Activated T-cell treated with anti-CD3 and anti-CD28 coated beads for 1 hour (primary cell): ENCODE measurements at places on chromosomes 16 and 17.
A peak's percentile ranks its signal among the peaks of the same experiment; 100 is the strongest.

DNA sequence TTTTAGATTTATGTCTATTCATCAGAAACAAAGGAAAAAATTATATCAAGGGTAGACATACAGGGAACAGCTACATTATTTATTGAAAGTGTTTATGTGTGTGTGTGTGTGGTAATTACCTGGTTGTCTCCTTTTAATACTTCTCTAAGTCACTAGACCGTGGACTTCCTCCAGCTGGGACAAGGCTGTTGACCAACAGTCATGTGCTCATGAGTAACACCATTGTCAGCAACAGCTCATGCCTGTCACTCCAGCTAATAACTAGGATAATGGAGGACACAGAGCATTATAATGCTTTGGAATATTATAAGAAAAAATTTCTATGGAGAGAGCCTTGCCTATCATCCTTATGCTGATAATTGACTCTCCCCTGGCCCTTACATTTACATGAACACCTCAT is 125.3 kb upstream of the SALL1 start:
- no peak for DNase-seq

- no peak for DNase-seq
Observed at GRCh38 chr17:9897372-9897968, 7.6 kb downstream of the RCVRN start.

- DNase-seq: no peak
Observed at GRCh38 chr17:1375615-1376014, 24.4 kb downstream of the YWHAE start.

GRCh38 chr17:32126325-32126724 is 16.0 kb upstream of the RHOT1 start:
- DNase-seq: no peak

DNA sequence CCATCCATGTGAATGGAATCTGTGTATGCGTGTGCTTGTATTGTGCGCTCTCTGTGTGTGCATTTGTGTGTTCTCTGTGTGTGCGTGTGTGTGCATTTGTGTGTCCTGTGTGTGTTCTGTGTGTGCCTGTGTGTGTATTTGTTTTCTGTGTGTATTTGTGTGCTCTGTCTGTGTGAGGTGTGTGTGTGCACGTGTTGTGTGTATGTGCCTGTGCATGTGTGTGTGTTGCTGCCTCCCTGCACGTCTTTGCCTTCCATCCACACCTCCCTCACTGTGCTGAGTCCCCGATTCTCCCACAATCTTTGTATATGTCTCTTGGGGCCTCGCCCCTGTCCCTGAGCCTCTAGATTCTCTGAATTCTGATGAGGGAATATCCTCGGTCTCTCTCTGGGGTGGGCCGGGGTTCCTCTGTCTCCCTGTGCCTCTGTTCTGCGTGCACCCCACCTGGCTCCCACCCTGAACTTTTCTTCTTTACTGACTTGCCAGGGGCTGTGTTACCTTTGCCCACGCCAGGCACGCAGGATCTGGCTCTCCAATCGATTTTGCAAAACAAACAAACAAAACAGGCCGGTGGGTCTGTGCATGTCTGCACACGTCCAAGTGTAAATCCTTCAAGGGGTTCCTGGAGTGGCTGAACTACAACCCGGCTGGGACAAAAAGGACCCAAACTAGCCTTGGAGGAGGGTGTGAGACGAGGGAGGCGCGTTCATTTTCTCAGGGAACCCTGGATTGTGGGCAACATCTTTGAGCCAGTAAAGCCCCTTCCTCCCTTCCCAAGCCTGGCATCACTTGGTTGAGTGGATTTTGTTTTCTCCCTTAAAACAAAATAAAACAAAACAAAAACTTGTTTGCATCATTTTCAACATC is 8.1 kb upstream of the FOXF1 start:
- no peak for DNase-seq

- DNase-seq: no peak
Observed at GRCh38 chr16:35196313-35196712, 1736.9 kb downstream of the TP53TG3F start.

- DNase-seq: no peak
Observed at GRCh38 chr16:62170642-62171041, 134.4 kb upstream of the CDH8 start.

GRCh38 chr17:7839190-7839875 is 5.3 kb downstream of the KDM6B start:
- no peak for DNase-seq

DNA sequence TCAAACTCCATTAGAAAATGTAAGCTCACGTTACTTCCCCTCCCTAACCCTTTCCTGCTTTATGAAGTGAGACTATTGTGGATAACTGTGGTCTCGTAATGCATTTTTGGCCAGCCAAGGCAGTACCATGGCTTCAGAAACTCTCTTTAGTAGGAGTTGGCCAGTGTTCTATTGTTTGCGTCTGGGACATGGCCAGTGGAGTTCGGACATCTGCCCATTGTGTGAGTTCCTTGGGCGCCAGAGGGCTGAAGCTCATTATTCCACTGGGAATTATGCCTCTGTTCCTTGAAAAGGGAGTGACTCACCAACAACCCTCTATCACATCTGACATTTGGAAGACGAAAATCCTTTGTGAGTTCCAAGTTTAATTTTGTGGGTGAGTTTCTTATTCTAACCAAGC is 319.5 kb upstream of the SOX9 start:
- DNase-seq: no peak

GRCh38 chr16:29675811-29676643 is 3.0 kb upstream of the QPRT start:
- DNase-seq: no peak

DNA sequence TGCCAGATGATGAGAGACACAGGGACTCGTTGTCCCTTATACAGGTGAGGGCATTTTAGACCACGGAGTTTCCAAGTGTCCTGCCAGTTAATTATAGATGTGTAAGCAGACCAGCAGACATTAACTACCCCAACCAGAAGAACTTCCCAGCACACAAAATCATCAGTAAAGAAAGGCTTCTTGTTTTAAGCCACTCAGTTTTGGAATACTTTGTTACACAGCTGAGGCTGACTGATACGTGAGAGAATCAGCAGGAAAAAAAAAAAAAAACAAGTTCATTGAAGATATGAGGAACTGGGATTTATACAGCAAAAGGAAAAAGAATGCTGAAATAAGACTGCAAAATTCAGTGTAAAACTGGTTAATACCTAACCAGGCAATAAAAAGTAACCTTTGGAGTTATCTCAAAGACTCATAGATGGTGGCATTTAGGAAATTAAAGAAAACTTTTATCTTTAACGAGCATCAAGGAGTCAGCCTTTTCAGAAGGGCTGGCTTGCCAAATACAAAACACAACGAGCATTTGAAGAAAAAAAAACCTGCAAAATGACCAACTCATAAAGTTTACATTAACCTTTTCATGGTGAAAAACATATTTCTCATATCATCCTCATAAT is 28.1 kb downstream of the TMEM238L start:
- no peak for DNase-seq

DNA sequence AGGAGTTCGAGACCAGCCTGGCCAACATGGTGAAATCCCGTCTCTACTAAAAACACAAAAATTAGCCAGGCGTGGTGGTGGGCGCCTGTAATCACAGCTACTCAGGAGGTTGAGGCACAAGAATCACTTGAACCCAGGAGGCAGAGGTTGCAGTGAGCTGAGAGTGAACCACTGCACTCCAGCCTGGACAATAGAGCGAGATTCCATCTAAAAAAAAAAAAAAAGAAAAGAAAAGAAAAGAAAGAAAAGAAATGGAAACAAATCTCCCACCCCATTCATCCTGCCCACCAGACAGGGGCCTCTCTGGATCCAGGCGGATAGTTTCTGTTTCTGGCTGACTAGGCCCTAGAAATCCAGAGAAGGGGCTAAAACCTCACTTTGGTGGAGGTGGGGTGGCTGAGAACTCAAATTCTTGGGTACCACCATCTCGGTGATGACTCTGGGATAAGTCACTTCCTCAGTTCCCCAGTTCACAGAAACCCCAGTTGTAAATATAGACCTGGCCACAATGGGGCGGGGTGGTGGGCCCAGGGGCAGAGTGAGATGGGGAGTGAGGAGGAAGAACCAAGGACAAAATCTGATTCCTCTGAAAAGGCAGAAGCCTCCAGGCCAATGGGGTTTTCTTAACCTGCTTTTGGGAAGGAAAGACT is 22.2 kb downstream of the SOCS1 start:
- no peak for DNase-seq

DNA sequence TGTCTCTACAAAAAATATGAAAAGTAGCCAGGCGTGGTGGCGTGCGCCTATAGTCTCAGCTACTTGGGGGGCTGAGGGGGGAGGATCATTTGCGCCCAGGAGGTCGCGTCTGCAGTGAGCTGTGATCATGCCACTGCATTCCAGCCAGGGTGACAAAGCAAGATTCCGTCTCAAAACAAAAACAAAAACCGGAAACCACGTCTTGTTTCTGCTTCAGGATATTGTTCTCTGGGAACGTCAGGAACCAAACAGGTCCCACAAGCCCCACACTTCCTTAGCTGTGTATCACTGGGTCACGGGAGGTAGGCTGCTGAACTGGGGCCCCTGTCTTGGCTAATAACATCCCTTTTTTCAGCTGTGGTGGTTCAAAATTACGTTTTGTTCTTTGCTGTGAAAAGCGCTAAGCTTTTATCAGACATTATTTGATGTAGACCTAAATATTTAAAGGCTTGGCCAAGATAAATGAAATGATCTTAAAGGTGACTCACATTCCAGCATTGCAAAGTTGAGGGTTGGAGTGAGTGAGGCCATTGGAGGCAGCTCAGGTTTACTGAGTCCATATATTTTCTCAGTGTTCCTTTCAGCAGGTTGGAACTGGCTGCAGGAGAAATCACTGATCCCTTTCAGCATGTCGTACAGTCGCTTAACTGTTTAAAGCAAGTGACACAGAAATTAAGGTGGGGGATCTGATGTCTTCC is 16.4 kb upstream of the SEC14L1 start:
- no peak for DNase-seq

GRCh38 chr17:83179374-83179773 is 100.0 kb downstream of the METRNL start:
- DNase-seq: no peak

DNA sequence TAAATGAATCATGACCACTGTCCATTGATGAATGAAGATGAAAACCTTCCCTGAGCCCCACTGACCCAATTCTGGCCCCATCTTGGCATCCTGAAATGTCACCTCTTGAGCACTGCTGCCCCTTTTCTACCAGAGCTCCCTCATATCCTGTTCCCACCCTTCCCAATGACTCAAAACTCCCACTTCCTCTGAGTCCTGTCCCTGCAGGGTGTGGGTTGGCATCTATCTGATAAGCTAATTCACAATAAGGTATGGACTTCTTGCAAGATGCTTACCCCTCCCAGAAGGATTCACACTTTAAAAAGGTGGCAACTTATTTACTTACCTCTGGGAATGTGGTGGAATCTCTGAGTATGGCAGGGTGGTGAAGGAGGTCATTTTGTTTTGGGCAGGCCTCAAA is 13.3 kb upstream of the CSNK2A2 start:
- DNase-seq: no peak

GRCh38 chr17:27245230-27245696 is 48.7 kb upstream of the WSB1 start:
- peak; percentile 22 for DNase-seq

- DNase-seq: no peak
Observed at GRCh38 chr16:66924527-66925321, 611 bp downstream of the RRAD start.

- DNase-seq: no peak
Observed at GRCh38 chr16:60041671-60042070, 1307.6 kb upstream of the GOT2 start.

DNA sequence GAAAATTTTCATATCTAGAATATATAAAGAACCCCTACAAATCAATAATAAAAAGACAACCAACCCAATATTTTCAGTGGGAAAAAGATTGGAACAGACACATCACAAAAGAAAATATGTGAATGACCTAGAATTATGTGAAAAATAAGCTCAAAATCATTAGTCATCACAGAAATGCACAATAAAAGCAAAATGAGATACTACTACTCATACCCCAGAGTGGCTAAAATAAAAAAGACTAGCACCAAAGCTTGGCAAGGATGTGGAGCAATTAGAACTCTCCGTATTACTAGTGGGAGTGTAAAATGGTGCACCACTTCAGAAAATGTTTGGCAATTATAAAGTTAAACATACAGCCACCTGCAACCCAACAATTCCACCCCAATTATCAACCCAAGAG is 48.0 kb upstream of the CDH5 start:
- no peak for DNase-seq
